ENCODE measurements at places on chromosomes 12 and 14.

DNA sequence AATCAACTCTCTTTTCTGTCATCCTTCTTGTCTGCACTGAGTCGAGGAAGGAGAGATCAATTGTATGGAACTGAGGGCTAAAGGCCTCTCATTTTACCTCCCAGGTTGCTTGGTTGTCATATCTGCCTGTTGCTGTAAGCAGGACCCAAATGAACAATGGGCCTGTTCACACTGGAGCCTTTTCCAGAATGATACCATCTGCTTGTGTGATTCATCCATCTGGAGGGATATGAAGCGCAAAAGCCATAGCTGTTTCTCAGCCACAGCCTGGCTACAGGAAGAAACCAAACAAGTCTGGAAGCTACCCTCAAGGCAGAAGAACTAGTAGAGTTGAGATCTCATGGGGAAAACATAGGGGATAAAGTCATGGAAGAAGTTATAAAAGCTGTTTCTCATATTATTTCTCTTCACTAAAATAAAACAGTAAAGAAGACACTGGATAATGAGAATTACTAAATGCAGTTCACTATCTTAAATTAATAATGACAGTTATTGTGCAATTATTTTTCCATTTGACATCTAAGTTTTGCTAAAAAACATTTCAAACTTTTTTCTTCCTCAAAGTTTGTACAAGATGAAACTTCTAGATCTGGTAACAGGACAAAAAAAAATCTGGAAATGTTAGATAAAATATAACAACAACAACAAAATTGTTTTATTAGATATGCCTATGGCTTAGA, 106.3 kb downstream of the SPTSSA start:
- DNase-seq, result peak; percentile 52

DNA sequence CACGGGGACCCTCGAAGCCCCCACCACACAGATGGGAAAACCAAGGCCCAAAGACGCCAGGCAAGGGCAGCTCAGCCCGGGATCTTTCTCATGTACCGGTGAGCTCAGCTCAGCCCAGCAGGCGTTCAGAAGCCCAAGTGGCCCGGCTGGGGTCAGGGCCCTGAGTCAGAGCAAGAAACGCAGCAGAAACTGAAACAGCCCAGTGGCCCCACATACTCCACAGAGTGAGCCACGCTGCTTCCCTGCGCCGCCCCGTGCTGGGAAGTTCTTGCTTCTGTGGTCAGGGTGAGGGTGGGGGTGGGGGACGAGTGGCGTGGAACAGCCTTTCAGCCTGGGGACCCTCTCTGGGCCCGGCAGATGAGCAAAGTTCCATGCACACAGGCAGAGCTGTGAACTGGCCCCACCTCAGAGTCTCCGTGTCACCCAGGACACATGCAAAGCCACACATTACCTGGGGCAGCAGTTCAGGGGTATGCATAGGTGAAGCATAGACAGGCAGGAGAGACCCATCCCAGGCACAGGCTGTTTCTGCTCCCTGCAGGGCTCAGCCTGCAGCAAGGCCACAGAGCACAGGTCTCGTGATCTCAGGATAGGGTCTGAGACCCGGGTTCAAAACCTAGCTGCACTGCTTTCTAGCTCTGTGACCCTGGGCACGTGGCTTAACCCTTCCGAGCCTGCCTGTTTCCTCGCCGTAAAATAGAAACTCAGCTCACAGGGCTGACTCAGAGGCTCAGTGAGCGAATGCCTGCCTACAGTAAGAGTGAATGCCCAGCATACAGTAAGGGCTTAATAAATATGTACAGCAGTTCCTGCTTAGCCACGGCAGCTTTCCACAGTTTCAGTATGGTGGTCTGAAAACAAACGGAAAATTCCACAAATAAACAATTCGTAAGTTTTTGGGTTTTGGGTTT, 21.6 kb downstream of the NCOR2 start:
- no peak for DNase-seq

GRCh38 chr12:53613821-53614220, 12.4 kb downstream of the ATF7 start:
- no peak for DNase-seq

- DNase-seq, result no peak
These were observed 6.0 kb upstream of the SOS2 start for GRCh38 chr14:50237427-50237826.

- DNase-seq, result no peak
These were observed 210.9 kb upstream of the ARID2 start for GRCh38 chr12:45518291-45519235.

DNA sequence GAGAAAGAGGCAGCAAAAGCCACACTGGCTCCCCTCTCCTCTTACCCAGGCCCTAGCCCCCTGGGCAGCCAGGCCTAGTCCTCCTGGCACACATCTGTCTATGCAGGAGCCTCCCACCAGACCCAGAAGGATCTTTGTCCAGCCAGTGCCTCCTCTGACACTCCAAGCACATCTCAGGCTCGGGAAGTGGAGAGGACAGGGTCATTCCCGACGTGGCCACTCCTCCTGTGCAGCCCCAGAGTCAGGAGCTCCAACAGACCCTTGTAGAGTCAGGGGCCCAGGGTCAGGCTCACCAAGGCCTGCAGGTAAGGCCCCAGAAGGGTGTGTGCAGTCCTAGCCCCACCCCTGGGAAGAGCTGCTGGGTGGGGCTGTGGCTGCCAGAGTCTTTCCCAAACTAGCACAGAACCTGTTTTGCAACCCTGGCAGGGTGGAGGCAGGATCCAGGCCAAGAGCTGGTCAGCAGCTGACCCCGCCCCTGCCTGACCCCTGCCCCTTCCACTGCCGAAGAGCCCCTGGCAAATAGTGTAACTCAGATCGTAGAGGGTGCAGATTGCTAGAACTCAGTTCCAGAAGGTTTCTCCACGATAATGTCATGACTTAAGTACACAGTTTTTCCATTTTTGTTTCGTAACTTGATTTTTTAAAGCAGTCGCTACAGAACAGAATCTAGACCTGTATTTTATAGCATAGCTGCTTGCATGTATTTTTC, 26.6 kb upstream of the PNMA1 start:
- no peak for DNase-seq

GRCh38 chr14:94500264-94500663, 9.0 kb downstream of the SERPINA12 start:
- no peak for DNase-seq

GRCh38 chr14:104399432-104400155, 180.0 kb upstream of the C14orf180 start:
- DNase-seq, result no peak

- DNase-seq, result no peak
These were observed 85.1 kb downstream of the KDM2B start for GRCh38 chr12:121495746-121496145.

GRCh38 chr12:103880299-103881142, 39.5 kb upstream of the NT5DC3 start:
- no peak for DNase-seq

- DNase-seq, result no peak
These were observed 211.6 kb downstream of the SLC6A15 start for GRCh38 chr12:84701041-84701440.

GRCh38 chr12:107900588-107900987, 126.1 kb downstream of the ASCL4 start:
- DNase-seq, result no peak

DNA sequence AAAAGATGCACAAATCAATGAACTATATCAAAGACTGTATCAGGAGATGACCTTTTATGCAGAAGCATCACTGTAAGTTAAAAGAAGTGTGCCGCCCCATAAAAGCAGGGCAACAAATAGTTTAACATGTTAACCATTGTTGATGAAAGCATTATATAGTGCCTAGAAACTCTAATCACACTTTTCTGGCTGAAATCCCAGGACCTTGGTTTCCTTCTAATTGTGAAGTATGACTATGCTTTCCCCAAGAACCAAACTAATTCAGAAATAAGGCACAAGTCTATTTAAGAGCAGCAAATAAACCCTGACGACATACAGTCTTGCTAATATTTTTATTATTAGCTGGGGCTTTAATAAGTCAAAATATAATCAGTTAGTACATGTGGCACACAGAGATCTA, 21.7 kb downstream of the RACGAP1 start:
- no peak for DNase-seq

DNA sequence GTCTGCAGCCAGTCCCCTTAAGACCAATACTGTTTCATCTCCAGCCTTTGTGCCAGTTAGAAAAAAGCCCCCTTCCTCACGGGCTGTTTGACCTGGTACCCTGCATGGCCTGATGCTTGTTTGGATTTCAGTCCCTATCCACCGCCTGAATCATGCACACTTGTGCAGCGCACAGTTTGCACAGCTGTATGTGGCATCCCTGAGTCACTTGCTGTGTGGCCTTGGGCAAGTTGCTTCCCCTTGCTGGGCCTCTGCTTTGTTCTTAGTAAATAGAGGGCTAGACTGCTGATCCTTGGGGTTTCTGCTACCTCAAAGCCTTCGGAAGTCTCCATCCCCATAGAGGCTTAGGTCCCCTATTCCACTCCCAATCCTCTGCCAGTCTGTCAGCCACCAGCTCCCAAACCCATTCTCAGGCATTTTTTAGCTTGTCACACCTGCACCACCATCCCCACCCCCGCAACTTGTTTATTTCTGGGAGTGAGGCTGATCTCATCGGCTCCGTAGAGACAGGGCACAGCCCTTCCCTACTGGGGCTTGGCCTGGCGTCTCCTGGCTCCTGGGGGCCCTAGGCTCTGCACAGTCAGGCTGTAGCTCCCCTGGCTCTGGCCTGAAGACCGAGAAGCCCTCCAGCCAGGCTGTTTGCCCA, 8.8 kb downstream of the KRT80 start:
- DNase-seq, result no peak

Data from SK-N-MC (cell line).